Activated CD4-positive, alpha-beta memory T cell treated with anti-CD3 and anti-CD28 coated beads, Interleukin-2, amount 10 ng/mL, durations not matched to agents 7 days and 5 days (primary cell): ENCODE measurements at places on chromosomes 5 and 9.

GRCh38 chr5:91311697-91312501 is 71.2 kb downstream of the ARRDC3 start:
- peak; percentile 81 for DNase-seq

GRCh38 chr9:14317667-14318320 is 3.9 kb upstream of the NFIB start:
- DNase-seq = no peak

- DNase-seq = no peak
Measured at GRCh38 chr9:106032978-106033377, 338.6 kb downstream of the TMEM38B start.

- DNase-seq = no peak
Measured at GRCh38 chr9:68913054-68913453, 100.9 kb downstream of the PRKACG start.

- DNase-seq = no peak
Measured at GRCh38 chr9:70220216-70220615, 38.6 kb upstream of the SMC5 start.

DNA sequence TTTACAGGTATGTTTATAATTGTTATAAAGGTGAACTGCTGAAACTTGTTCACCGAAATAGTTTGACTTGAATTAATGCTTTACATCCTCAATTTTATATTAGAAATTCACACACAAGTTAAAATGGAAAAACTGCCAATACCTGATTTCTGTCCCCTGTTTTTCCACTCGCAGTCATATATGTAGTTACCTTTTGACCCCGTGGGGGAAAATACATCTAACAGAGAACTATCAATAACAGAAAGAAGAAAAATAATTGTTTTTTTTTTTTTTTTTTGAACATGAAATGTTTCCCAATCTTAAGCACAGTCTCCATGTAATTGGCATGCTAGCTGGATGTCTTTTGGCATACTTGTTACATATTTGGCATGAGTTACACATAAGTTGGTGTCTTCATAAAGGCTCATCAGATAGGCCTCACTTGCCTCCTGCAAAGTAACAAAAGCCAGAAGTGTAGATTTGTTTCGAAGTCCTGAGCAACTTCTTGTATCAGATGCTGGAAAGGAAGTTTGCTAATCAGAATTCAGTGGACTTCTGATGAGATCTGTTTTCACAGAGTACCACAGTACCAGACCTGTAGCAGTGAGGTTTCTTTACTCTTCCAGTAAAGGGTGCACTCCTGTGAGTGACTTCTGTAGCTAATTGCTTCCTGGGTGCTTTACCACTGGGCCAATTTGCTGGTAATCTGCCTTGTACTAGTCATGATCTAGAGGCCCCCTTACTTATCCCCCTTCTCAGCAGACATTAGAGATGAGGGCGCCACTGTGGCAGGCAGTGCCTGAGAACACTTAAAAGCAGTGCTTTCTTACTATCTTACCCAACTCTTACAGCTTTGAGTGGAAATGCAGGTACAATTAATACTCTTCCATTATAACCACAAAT is 36.2 kb upstream of the CXXC5 start:
- no peak for DNase-seq

DNA sequence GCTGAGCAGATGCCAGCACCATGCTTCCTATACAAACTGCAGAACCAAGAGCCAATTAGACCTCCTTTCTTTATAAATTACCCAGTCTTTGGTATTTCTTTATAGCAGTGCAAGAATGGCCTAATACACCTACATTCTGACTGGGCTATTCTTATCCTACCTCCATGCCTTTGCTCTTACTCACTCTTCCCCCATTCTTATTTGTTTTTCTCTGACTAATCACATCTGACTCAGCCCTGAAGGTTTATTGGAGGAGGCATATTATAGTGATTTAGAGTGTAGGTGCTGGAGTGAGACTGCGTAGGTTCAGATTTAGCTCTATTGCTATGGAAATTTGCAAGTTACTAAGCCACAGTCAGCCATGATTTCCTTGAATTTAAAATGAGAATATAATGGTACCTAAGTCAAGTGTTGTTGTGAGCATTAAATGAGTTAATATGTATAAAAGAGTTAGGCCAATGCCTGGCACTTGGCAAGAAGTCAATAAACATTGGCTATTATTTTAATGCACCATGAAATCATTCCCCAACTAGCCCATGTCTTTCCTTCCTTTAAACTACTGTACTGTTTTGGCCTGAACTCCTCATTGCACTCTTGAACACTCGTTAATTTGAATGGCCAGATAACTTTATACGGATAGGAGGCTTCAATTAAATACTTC is 531.2 kb upstream of the ZNF608 start:
- DNase-seq = no peak

DNA sequence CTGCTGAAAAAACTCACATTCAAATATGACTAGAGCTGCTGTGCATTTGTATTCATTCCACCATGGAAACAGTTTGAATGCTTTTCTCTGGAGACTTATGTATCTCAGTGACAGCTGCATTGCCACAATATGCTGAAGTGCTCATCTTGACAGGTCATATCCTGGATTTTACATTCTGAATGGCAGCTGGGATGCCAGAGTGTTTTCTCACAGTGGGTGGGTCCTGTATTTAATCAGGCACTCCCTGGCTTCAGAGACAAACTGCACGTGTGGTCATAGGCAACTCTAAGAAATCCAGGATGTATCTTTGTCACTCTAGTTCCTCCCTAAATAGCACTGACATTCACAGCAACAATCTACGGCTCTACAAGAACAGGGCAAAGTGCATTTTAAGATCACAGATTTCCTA is 75.6 kb downstream of the ST8SIA4 start:
- no peak for DNase-seq

DNA sequence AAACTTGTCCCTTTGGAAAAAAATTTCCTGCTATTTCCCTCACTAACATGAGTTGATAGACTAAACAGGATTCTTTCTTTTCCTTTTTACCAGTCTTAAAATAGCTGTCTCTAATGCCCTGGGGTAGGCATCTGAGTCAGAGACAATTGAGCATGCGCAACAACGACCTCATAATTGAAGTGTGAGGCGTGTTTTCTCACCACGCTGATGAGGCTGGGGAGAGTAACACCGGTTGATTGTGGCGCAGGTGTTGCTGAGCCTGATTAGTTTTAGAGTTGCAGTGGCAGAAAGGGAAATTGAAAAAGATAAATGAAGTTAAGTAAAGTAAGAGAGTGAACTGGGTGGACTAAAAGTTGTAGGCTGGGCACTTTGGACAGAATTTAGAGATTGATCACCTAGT is 213.7 kb downstream of the TLR4 start:
- DNase-seq = no peak

DNA sequence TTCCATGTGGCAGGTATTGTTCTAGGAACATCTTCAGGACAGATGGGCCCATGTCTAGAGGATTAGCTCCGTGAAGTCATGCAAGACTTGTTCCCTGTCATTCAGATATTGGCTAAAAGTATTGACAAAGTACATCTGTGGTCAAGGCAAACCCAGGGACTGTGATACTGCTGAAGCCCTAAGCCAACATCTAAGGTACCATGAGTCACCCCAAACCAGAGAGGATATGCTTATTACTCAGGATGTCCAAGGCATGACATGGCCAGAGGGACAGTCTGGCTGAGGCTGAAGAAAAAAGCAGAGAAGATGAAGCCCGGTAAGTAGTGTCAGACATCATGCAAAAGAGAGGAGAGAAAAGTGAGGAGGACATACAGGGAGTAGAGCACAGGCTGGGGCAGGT is 31.0 kb downstream of the HMHB1 start:
- no peak for DNase-seq

GRCh38 chr5:92944337-92944736 is 636.7 kb downstream of the NR2F1-AS1 start:
- DNase-seq = no peak

DNA sequence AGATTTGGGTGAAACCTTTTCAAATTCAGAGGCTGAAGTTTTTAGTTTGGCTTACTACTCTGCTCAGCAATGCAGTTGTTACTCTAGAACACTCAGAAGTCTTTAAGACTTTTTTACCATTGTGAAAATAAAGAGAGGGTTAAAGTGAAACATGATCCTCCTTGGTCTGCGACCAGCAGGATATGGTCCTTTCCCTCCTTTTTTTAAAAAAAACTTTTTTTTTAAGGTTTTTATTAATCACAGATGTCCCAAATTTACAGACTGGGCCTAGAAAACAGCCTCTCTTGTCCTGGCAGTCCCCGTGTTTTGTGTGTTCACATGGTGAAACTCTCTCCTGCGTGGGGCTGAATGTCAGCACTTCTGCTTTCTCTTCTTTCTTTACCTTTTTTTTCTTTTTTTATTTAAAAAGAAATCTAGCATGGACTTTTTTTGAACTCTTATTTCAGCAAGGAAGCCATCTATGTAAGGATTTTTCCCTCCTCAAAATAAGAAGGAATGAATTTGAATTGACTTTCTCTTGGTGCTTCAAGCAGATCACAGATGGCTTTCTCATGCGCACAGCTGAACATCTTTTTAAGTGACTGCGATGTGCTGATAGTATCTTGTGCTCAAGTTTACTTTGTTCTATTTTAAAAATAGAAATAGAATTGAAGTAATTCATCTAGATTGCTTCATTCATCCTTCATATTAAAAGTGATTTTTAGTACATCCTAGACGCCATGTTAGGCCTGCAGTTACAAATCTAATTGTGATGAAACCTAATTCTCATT is 128.7 kb upstream of the OTULINL start:
- no peak for DNase-seq

DNA sequence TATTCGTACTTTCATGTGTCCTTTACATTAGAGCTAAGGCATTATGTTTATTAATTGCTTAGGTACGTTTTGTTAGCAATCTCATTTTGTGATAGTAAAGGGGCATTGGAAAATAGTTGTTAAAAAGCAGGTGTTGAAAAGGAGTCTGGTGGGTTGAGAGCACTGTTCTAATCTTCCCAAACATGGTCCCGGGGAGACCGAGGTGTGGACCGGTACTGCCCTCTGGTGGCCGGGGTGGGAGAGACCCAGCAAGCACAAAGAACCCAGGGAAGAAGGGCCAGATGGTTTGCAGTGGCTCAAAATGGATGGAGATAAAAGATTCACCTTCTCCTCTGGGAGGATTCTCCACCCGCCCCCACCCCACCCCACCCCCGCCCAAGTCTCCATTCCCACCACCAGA is 26.1 kb downstream of the IDNK start:
- DNase-seq = peak; percentile 75

- DNase-seq = no peak
Measured at GRCh38 chr9:105458404-105458803, 10.6 kb downstream of the FSD1L start.

DNA sequence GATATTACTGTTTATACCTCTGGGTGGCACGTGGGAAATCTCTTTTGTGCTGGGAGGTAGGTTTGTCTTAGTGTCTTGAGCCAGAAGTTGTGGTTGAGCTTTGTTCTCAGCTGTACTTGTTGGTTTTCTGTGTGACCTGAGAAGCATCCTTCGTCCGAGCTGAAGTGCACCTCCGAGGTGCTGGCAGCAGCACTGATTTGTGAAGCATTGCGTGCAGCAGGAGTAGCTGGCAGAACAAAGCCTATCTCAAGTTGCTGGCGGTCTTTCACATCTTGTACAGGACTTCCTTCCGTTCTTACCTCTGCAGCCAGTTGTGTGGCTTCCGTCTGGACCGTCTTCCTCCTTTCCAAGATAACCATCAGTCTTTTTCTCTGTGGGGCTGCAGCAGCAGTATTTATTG is 4.3 kb downstream of the PRRC2B start:
- DNase-seq = peak; percentile 79

GRCh38 chr9:1939466-1939865 is 75.7 kb upstream of the SMARCA2 start:
- no peak for DNase-seq

GRCh38 chr9:8292657-8293056 is 493.1 kb upstream of the DMAC1 start:
- no peak for DNase-seq

- no peak for DNase-seq
Measured at GRCh38 chr5:8462565-8462964, 593.6 kb downstream of the MTRR start.

GRCh38 chr9:121756474-121757280 is 105.2 kb downstream of the DAB2IP start:
- DNase-seq = no peak

GRCh38 chr5:143059976-143060765 is 290.0 kb downstream of the ARHGAP26 start:
- no peak for DNase-seq

GRCh38 chr9:19408316-19408692 is 505 bp upstream of the ACER2 start:
- no peak for DNase-seq

DNA sequence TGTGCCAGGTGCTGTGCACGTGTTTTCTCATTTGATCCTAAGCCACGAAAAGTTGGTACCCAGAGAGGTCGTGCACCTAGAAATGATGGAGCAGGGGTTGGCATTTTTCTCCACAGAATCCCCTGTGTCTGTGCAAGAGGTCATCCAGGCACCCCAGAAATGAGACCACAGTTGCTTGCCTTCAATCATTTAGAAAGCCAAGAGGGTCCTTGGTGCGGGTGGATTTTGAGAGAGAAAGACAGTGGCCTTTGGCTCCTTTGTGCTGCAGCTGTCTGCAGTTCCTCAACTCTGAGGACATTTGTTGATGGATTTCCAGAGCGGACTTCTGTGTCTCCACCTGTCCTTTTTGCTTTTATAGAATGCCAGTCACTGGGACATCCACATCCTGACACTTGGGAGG is 33.8 kb upstream of the SPRY4 start:
- DNase-seq = no peak

DNA sequence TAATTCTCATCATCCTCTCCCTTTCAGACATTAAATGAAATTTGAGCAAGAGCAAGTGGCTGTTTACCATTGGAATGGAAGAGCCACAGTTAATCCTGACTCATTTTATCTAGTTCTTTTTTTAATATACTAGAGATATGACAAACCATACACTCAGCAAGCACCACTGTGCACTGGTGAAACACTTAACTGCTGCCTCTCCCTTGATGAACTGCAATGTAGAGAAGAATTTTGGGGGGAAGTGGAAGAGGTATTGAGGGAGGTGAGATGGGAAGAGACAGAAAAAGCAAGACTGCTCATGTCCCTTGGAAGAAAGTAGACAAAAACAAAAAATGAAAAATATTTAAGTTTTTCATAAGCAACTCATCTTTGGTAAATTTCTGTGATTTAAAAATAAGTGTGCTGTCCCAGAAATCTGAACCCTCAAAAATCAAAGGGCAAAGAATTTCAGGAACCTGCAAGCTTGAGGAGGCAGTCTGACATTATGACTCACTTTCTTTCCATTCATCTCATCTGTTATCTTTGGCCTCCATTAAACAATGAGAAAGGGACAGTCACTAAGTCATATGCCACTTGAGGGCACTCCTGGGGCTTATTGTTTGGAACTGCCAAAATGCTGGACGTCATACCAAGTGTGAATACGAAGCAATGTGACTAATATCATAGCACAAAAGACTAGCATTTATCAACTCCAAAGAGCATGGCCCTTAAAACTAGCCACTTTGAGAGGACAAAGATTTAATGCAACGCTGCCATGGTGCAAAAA is 566.8 kb upstream of the DMAC1 start:
- DNase-seq = no peak
